Peyer's patch (tissue), 4 donors: ENCODE measurements at places on chromosomes 7 and 10.

GRCh38 chr10:112835217-112835715 lies 114.8 kb upstream of the TCF7L2 start:
- DNase-seq: no peak

- DNase-seq: no peak
Observed at GRCh38 chr7:141151746-141152145, 77.9 kb downstream of the TMEM178B start.

DNA sequence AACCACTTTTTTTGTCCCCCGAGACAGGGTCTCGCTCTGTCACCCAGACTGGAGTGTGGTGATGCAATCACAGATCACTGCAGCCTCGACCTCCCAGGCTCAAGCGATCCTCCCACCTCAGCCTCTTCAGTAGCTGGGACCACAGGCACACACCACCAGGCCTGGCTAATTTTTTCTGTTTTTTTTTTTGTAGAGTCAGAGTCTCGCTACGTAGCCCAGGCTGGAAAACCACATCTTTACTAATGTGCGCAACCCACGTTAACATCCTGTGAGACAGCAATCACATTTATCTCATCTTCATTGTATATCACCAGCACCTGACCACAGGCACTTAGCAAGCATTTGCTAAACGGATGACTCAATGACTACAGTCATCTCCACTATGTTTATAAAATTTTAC lies 77.8 kb upstream of the ATP6V0A4 start:
- peak; percentile 24 for DNase-seq

GRCh38 chr7:44646921-44647636 lies 40.7 kb downstream of the OGDH start:
- DNase-seq: no peak
